ENCODE measurements at places on chromosomes 5 and 9. TPM values are rescaled to one million over a fixed set of nuclear protein-coding genes. Genes with fewer than 3 reads are reported as not detected.

Gene CRHBP
- not detected for total RNA-seq

Gene SLC36A2
- not detected for total RNA-seq

Gene MTREX
- 66.2 TPM for total RNA-seq

GRCh38 chr9:79255651-79256260 is 316.0 kb upstream of the TLE4 start:
- DNase-seq: no peak
- no peaks in the 10 kb centered on the region for H3K36me3 ChIP-seq
- H3K27me3 ChIP-seq: no peaks in the 10 kb centered on the region

DNA sequence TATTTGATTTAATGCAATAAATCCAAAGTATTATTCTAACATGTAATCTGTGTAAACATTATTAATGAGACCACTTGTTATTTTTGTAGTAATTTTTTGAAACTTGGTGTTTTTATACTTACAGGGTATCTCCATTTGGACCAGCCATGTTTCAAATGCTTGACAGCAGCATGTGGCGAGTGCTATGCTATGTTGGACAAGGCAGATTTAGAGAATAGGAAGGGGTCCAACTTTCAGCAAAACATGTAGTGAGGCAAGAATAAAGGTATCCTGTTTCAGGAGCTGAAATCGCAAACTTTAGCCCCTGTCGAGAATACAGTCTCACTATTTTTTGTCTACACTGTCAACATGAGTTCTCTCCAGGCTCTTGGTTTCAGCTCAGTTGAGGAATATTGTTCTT is 33.7 kb downstream of the SNX24 start:
- no peaks in the 10 kb centered on the region for H3K27me3 ChIP-seq
- no peak for DNase-seq
- H3K36me3 ChIP-seq: no peaks in the 10 kb centered on the region
- no peak overlapping the region for H3K27ac ChIP-seq
- H3K4me3 ChIP-seq: no peak overlapping the region

GRCh38 chr9:127580879-127581475 is 31.1 kb upstream of the STXBP1 start:
- H3K4me3 ChIP-seq: no peak overlapping the region
- peaks cover 7% of the 10 kb centered on the region for H3K4me1 ChIP-seq
- DNase-seq: no peak
- H3K36me3 ChIP-seq: no peaks in the 10 kb centered on the region
- no peaks in the 10 kb centered on the region for H3K27me3 ChIP-seq

All from GM12878 (cell line).